ENCODE measurements at places on chromosomes 3 and 15. TPM values are rescaled to one million over a fixed set of nuclear protein-coding genes. Genes with fewer than 3 reads are reported as not detected.

GRCh38 chr3:185164428-185165217 lies 11.8 kb upstream of the C3orf70 start:
- no peaks in the 10 kb centered on the region for H3K36me3 ChIP-seq
- H3K4me1 ChIP-seq = no peaks in the 10 kb centered on the region
- DNase-seq = no peak
- no peak overlapping the region for H3K4me3 ChIP-seq
- H3K27ac ChIP-seq = no peak overlapping the region

Gene MAP3K13
- 26.6 TPM for total RNA-seq

GRCh38 chr15:40354408-40355171 lies 3.4 kb upstream of the DISP2 start:
- DNase-seq = no peak
- no peaks in the 10 kb centered on the region for H3K27me3 ChIP-seq
- peaks cover 7% of the 10 kb centered on the region for H3K4me1 ChIP-seq
- no peak overlapping the region for H3K4me3 ChIP-seq
- H3K27ac ChIP-seq = no peak overlapping the region
- no peaks in the 10 kb centered on the region for H3K36me3 ChIP-seq

DNA sequence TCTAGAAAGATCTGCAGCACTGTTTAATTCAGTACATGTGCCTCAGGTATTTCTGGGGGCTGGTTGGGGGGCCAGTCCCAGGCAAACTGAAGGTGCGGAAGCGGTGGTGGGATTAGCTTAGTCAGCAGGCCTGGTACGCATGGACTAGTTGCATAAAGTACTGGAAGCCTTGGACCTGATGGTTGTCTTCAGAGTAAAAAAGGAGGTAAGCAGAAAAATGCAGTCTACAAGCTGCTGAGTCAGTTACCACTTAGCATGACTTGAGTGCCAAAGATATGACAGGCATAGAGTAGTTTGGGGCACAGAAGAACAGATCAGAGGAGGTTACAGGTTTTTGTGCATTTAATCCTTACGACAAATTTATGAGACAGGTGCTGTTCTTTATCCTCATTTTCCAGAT lies 19.9 kb upstream of the GOLGA8J start:
- H3K36me3 ChIP-seq = no peaks in the 10 kb centered on the region
- H3K4me3 ChIP-seq = no peak overlapping the region
- H3K27me3 ChIP-seq = no peaks in the 10 kb centered on the region
- H3K27ac ChIP-seq = no peak overlapping the region
- no peaks in the 10 kb centered on the region for H3K4me1 ChIP-seq
- no peak for DNase-seq

GRCh38 chr3:123384256-123384655 lies 64.6 kb downstream of the ADCY5 start:
- H3K36me3 ChIP-seq = no peaks in the 10 kb centered on the region
- peaks cover 7% of the 10 kb centered on the region for H3K4me1 ChIP-seq
- DNase-seq = no peak
- H3K4me3 ChIP-seq = no peak overlapping the region

DNA sequence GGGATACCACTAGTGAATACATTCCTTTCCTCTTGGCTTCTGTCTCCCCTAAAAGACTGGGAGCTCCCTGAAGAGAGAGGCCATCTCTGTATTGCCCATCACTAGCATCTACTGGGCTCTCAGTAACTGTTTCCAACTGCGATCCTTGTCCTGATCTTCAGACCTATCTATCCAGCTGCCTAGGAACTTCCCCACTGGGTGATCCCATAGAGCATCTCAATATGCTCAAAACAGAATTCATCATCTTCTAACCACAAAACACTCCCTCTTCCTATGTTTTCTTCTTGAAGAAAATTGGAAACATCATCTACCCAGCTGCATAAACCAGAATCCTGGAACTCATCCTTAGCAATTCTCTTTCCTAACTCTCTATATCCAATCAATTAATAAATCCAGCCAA lies 54.6 kb downstream of the PLD1 start:
- no peaks in the 10 kb centered on the region for H3K36me3 ChIP-seq
- no peak overlapping the region for H3K27ac ChIP-seq
- H3K4me3 ChIP-seq = no peak overlapping the region
- no peaks in the 10 kb centered on the region for H3K27me3 ChIP-seq

Gene NR1I2
- not detected for total RNA-seq

Gene ARNT2
- 16.8 TPM for total RNA-seq

DNA sequence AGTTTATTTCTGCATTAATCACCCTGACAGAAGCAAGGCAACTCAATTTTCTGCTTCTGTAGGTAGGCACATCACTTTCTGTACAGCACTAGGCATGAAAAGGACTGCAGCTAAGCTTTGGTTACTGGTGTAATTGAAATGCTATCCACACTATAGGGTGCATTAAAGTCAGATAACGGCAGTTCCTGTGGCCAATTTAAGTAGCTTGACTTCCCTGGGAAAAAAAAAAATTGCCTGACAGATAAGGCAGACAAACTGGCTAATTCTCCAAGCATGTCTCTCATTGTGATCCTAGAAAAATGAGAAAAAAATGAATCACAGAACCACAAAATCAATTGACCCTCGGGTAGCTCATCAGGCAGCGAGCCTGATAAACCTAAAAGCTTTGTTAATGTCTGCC lies 151.4 kb downstream of the MEIS2 start:
- H3K36me3 ChIP-seq = no peaks in the 10 kb centered on the region
- H3K4me3 ChIP-seq = no peak overlapping the region
- no peak for DNase-seq
- no peaks in the 10 kb centered on the region for H3K27me3 ChIP-seq

GRCh38 chr3:171970301-171970788 lies 69.0 kb upstream of the FNDC3B start:
- peaks cover 10% of the 10 kb centered on the region for H3K4me1 ChIP-seq
- H3K27ac ChIP-seq = no peak overlapping the region
- no peak for DNase-seq
- no peak overlapping the region for H3K4me3 ChIP-seq

- H3K4me3 ChIP-seq = no peak overlapping the region
- DNase-seq = no peak
- no peaks in the 10 kb centered on the region for H3K4me1 ChIP-seq
- H3K27ac ChIP-seq = no peak overlapping the region
- no peaks in the 10 kb centered on the region for H3K27me3 ChIP-seq
- no peaks in the 10 kb centered on the region for H3K36me3 ChIP-seq
These were observed 294.6 kb upstream of the TGFBR2 start for GRCh38 chr3:30311781-30312180.

Gene THRB
- total RNA-seq = 3.9 TPM

DNA sequence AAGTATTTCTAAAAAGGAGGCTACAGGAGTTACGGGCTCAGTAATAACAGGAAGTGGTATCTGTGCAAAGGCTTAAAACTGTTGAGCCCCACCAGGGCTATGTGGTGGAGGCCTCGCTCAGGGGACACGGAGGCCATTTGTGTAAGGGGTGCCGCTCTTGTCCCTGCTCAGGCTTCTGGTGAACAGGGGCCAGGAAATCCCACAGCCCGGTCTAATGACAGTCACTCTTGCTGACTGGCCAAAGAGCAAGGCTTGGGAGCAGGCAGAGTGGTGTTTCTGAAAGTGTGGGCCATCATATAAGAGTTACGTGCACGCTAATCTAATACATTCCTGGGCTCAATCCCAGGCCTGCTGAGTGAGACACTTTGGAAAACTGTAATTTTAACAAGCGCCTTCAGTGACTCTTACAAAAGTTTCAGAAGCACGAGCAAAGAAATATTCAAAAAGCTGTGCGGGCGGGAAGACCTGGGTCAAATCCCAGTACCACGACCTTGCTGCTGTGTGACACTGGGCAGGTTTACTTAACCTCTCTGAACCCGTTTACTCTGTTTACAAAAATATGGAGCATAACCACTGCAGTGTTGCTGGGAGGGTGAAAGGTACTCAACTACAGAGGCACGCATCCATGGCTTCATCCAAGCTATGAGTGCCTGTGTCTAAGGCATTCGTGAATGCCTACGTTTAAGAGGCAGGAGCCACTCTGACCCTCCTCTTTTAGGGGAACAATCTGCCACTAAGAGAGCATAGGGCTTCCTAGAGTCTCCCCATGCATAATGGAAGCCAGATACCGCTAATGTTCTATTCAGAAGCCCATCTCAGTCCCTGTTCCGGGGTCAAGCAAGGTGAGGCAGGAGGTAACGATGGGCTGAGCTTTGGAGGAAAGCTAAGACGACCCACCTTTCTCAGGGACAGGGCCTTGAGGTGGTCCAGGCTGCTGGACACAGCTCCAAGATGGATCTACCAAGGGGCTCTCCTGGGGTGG lies 2.0 kb downstream of the ATP10A start:
- no peak overlapping the region for H3K27ac ChIP-seq
- no peak for DNase-seq
- no peaks in the 10 kb centered on the region for H3K27me3 ChIP-seq

Gene HAUS2
- 42.4 TPM for total RNA-seq

DNA sequence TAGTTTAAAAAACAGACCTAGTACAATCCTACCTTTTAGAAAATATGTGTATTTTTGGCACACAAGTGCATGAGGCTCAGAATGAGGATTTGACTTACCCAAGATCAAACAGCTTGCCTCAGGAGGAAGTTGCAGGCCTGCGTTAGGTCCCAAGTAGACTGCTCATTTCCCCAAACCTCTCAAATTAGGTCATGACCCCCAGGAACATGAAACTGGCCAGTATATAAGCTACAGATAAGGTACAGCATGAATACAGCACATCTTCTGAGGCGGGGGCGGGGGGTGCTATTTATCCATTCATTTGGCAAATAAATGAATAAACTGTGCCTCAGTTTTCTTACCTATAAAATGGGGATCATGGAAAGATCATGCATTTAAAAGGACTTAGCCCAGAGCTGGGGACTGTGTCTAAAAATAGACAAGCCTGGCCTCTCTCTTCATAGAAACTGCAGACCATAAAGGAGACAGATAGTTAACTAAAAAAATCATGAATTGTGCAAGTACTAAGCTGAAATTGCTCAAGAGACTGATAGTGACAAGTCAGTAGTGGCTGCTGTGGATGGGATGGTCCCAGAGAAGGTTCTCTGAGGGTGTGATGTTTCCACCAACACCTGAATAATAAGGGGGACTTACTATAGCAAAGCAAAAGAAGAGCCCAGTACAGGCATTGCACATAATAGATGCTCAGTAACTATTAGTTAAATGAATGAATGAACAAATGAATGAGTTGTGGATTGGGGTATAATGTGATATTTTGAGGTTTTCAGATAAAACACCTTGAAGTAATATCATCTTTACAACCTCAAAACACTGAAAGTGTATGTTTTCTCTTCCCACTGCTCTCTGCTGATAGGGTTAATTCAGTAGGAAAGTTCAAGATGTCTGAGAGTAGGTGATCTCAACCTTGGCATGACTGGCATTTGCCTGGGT lies 258.5 kb upstream of the PROK2 start:
- H3K4me3 ChIP-seq = no peak overlapping the region
- H3K27me3 ChIP-seq = no peaks in the 10 kb centered on the region
- no peaks in the 10 kb centered on the region for H3K4me1 ChIP-seq
- H3K27ac ChIP-seq = no peak overlapping the region
- no peaks in the 10 kb centered on the region for H3K36me3 ChIP-seq

- H3K27ac ChIP-seq = no peak overlapping the region
- H3K4me1 ChIP-seq = no peaks in the 10 kb centered on the region
- DNase-seq = no peak
- H3K4me3 ChIP-seq = no peak overlapping the region
- no peaks in the 10 kb centered on the region for H3K36me3 ChIP-seq
- no peaks in the 10 kb centered on the region for H3K27me3 ChIP-seq
These were observed 101.6 kb downstream of the OXNAD1 start for GRCh38 chr3:16366581-16366980.

GRCh38 chr3:21056293-21056692 lies 694.7 kb downstream of the ZNF385D start:
- H3K36me3 ChIP-seq = no peaks in the 10 kb centered on the region
- no peaks in the 10 kb centered on the region for H3K27me3 ChIP-seq
- H3K27ac ChIP-seq = no peak overlapping the region
- no peaks in the 10 kb centered on the region for H3K4me1 ChIP-seq
- H3K4me3 ChIP-seq = no peak overlapping the region

DNA sequence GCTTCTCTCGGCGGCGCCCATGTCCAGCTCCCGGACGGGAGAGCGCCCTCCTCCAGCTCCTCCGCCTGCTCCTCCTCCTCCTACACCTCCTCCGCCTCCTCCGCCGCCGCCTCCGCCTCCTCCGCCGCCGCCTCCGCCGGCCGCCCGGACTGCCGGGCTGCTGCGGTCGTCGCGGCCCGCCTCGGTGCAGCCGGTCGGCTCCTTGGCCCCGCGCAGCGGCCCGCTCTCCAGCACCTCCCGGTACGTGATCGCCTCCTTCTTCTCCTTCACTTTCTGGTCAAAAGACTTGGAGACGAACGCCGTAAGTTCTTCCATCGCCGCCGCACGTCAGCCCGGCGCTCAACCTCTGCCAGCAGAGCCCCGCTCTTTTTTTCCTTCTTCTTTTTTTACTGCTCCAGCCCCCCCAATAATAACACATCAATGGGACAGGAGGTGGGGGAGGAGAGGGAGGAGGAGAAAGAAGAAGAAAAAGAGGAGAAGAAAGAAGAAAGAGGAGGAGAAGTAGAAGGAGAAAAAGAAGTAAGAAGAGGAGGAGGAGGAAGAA lies 438 bp downstream of the SHOX2 start:
- H3K27ac ChIP-seq = peak overlapping the region; percentile 77
- peak overlapping the region; percentile 69 for H3K4me3 ChIP-seq
- peaks cover 12% of the 10 kb centered on the region for H3K4me1 ChIP-seq
- peaks cover 2% of the 10 kb centered on the region for H3K36me3 ChIP-seq
- DNase-seq = no peak
- H3K27me3 ChIP-seq = no peaks in the 10 kb centered on the region

DNA sequence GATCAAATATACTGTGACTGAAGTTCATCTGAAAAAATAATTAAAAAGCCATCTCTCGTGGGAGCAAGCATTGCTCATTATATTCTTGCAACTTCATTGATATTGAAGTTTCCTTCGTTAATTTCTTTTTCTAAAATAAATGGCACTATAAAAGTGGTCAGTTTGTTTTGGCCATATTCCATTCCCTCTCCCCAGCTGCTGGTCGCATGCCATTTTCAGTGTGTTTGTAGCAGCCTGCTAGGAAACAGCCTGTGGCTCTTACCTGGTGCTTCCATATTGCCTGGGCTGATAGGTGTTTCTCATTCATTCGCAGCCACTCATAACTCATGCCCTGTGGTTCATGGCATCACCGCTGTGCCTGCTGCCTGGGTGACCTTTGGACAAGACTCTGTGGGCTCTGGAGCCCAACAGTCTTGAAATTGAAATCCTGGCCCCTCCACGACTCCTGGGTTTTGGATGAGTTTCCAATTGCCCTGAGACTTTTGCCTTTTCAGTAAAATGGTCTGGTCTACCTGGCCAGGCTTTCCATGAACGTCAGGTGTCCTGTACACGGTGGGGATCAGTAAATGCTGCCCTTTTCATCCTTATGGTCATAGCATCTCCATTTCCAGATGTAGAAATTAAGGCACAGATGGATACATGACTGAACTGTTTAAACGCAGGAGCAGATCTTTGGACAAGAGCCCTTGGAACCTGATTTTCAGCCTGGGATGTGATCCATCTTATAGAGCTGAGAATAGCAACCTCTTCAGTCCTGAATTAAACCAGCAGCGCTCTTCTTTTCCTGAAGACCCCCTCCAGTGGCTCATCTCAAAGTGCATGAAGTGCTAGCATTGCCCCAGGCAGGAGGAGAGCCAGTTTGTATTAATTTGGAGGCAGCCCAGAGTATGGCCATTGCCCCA lies 69.4 kb downstream of the SLCO3A1 start:
- no peak overlapping the region for H3K4me3 ChIP-seq
- no peaks in the 10 kb centered on the region for H3K27me3 ChIP-seq
- H3K27ac ChIP-seq = no peak overlapping the region
- 0 out of 2 replicates have a peak, but pooled peaks cover 3% of the 10 kb centered on the region for H3K4me1 ChIP-seq
- DNase-seq = no peak
- H3K36me3 ChIP-seq = no peaks in the 10 kb centered on the region

Measured in Panc1 (cell line).